ENCODE measurements at places on chromosomes 7 and 10.

GRCh38 chr7:158700008-158700407 is 4.6 kb downstream of the NCAPG2 start:
- DNase-seq: no peak

DNA sequence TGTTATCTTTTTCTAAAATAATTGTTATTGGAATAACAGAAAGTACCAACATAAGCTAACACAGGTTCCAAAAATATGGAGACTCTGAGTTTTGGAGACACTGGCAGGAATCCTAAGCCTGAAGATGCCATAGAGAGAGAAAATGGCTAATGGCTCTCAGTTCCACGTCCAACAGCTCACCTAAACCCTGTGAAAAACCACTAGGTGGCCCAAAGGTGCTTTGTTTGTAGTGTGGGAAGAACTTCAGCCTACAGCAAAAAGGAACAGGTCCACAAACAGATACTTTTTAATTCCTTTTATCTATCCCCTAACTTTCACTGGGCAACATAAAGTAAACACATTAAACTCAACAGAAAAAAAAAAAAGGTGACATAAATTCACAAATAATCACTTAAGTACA is 272.3 kb downstream of the SEMA3D start:
- DNase-seq: no peak

GRCh38 chr10:49144058-49144720 is 10.4 kb upstream of the FAM170B start:
- DNase-seq: peak; percentile 83

DNA sequence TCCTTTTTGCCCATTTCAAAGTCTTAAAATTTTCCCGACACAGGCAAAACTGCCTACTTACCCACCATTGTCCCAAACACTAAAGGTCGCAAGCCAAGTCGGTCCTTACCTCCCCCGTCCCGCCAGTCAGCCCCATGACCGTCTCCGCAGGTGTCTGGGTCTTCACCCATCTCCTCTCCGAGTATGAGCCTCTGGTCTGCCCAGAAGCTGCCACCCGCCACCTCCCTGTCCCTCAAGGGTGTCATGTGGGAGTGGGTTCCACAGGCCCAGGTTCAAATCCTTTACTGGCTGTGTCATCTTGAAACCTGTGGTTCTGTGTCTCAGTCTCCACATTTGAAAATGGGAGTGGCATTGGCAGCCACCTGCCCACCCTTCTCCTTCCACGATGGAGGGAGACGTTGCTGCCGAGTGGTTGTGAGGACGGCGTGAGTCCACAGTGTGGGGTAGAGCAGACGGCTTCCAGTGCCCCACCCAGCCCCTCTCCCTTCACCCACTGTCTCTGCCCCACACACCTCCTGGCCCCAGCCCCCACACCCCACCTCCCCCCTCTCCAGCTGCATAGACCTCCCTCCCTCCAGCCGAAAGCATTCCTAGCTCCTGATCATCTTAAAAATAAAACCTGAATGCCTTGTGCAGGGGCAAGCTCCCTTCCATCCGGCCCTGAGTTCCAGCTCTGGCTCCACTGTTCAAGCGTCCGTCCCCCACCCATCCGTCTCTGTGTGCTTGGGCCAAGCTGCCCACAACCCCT is 35.3 kb downstream of the FOXL3 start:
- no peak for DNase-seq

DNA sequence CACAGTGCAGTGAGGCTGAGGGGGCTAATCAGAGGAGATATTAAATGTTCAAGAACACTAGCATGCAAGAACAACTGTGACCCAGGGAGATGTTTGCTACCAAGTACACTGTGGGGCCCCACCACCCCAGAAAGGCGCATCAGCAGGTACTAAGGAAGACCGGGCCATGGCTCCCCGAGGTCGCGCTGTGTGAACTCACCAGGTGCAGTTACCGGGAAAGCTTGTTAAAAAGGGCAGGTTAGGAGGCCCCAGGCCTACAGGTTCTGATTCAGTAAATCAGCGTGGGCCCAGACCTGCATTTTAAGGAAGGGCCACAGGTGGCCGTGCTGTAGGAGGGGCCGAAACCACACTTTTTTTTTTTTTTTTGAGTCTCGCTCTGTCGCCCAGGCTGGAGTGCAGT is 54.6 kb downstream of the TMEM209 start:
- DNase-seq: no peak

GRCh38 chr10:31780717-31781116 is 147.9 kb downstream of the ARHGAP12 start:
- no peak for DNase-seq

DNA sequence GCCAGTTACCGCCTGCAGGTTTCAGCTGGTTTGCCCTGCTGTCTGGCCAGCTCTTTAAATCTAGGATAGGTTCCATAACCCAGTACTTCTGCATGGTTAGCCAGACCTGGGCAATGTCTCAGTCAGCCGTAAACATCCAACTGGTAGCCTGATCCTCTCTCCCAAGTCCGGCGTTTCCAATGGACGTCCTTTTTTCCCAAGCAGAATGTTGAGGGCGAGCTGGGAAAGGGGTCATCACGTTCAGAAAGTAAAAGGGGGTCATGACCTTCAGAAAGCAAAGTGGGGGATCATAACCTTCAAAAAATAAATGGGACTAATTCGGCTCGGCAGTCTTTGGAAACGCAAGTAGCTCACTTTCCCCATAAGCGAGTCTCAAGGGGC is 430 bp downstream of the PON3 start:
- DNase-seq: no peak

GRCh38 chr10:132309879-132310591 is 2.3 kb upstream of the STK32C start:
- no peak for DNase-seq

DNA sequence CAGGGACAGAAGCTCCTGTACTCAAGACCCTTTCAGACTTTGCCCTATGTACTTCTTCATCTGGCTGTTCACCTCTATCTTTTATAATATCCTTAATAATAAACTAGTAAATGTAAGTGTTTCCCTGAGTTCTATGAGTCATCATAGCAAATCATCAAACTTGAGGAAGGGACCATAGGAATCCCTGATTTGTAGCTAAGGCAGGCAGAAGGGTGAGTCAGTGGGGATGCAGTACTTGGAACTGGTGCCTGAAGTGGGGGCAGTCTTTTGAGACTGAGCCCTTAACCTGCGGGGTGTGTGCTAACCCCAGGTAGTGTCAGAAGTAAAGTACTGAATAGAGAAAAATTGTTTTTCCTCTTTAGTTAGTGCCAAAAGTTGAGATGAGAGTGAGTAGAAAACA is 6.2 kb upstream of the TMEM243 start:
- DNase-seq: no peak
